ENCODE measurements at places on chromosomes 4 and X. TPM values are rescaled to one million over a fixed set of nuclear protein-coding genes. Genes with fewer than 3 reads are reported as not detected.

Gene EDA2R
- total RNA-seq = 9.5 TPM

Gene CT83
- total RNA-seq = not detected

Gene FAM9C
- total RNA-seq = not detected

Gene CTPS2
- 12.1 TPM for total RNA-seq

Gene STOX2
- total RNA-seq = 2.2 TPM

Gene PAK3
- 2.2 TPM for total RNA-seq

Gene RNF212
- 1.8 TPM for total RNA-seq

Gene PLP1
- not detected for total RNA-seq

Gene GPRASP1
- 3.7 TPM for total RNA-seq

Gene XAGE1A
- total RNA-seq = not detected

Gene AKAP14
- total RNA-seq = not detected

Gene DKK2
- total RNA-seq = 0.92 TPM

Gene HOPX
- 0.14 TPM for total RNA-seq

Gene PCSK1N
- total RNA-seq = 1.1 TPM

Gene UGT2A1
- total RNA-seq = not detected

Gene UCP1
- total RNA-seq = not detected

Gene MORF4L2
- 886 TPM for total RNA-seq

Gene TEX11
- 1.5 TPM for total RNA-seq

Gene SPACA5
- total RNA-seq = not detected

Gene SPP1
- total RNA-seq = 3.3 TPM

All from smooth muscle cell of the umbilical artery (primary cell).